Stimulated activated CD8-positive, alpha-beta memory T cell treated with anti-CD3 and anti-CD28 coated beads, Interleukin-2, amount 100 ng/mL, for 48 hours (primary cell): ENCODE measurements at places on chromosomes 2 and 18.
A peak's percentile ranks its signal among the peaks of the same experiment; 100 is the strongest.

DNA sequence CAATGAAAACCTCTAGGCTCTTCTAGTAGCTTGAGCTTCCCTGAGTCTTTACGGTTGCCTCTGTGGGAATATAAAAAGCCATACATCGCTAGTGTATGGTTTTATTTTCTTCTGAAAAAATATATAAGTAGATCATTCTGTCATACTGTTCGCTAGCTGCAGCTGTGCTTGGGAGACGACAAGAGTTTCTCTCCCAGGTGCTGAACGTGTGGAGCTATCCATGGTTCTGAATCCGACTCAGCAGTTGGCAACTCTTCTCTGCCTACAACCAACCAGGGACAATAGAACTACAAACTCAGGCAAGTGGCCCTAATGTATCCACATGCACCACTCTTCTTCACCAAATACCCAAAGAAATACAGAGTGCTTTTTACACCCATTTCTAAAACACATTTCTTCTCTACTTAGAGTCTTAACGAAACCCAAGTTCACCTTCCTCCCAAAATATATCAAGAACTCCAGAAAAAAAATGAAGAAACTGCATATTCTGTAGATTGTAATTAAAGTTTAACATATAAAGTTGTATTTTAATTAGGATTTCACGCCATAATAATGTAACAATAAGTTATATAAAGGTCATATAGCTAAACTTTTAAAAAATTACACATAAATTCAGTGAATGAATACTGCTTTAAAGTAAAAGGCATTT, 2.2 kb upstream of the KCNH7 start:
- peak; percentile 5 for DNase-seq

GRCh38 chr2:109396202-109397180, 217.3 kb downstream of the SEPTIN10 start:
- no peak for DNase-seq

DNA sequence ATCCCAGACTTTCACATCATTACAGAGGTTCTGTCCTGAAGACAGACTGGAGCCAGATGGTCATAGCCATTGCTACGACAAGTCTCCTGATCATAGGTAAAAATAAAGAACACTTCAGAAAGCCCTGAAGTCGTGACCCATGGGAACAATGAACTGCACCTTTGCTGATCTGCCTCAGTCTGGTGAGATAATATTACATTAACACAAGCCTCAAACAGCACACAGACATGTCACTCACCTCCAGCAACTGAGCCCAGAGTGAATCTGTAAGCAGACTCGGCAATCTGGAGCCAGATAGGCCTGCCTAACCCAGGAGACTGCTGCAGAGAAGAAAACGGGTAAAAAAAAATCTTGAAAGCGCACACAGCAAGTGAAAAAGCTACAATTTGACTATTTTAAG, 79.2 kb downstream of the SLC25A12 start:
- DNase-seq: no peak

DNA sequence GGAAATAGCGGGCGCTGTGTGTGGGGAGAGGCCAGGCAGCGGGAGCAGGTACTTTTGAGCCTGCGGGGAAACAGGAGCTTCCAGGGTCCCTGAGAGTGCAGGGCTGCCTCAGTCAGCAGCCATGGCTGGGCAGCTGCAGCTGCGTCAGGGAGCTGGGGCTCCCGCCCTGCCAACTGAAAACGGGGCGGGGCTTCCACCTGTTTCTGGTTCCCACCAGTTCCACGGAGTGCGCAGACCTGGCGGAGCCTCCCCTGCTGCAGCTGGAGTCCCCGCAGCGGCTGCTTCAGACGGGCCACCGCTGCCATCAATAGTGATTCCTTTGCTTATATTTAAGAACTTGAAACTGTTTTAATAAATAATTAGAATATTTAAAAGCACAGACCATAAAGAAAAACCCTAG, 30.6 kb upstream of the RPRM start:
- no peak for DNase-seq

DNA sequence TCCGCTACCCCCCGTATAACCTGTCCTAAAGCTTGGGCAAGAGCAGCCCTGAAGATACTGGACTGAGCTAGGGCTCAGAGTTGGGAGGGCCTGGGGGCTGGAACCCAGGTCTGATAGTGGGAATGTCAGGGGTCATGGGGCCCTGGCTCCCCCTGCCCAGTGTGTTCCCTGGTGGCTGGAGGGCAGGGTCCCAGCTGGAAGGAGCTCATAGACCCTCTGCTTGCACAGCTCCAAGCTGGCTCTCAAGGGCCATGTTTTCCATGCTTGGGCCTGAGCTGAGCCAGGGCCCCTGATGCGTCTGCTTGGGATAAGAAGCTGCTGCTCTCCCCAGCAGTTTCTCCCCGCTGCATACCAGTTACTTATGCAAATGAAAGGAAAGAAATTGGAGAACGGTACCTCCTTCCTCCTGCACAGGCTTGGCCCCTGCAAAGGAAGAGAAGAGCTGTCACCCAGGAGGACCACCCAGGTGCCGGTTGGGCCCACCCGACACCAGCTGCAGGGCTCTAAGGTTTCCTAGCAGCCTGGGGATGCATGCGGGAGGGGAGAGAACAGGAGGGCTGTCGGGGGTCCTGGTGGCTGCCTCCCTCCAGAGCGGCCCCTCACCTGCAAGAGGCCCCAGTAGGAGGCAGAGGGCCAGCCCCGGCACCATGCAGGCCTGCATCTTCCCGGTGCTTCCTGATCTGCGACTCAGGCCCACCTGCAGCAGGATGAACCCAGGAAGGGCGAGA, 628 bp downstream of the OTOS start:
- DNase-seq: no peak

DNA sequence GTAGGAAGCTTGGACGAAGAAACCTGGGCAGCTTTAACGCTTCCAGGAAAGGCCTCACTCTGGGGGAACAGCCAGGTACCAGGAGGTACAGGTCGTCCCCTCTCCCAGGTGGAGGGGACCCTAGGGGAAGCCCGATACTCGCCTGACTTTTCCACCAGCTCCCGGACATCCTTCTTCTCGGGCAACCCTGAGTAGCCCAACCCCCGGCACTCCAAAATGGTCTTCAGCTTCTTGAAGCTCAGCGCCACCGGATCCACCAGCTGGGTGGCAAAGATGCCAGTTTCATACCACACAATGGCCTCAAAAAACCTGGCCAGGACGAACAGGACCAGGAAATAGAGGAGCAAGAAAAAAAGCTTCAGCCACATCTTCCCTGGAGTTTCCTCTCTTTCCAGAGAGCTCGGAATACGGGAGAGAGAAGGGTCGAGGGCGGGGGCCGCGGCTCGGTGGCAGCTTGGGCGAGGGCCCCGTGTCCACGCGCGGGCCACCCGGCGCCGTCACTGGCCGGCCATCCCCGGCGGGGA, 1.1 kb downstream of the RNF103 start:
- DNase-seq: peak; percentile 5

DNA sequence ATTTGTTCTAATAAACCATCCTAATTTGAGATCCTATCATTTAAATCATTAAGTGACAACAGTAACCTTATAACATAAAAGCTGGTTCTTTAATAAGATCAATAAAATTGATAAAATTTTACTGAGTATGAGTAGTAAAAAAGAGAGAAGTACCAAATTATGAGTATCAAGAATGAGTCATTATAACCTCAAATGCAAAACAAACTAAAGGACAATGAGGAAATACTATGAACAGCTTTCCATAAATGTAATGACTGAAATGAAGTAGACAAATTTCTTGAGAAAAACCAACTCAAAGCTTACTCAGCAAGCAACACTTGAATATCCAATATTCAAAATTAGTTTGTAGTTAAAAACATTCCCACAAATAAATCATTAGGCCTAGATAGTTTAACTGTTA, 433.0 kb downstream of the ZEB2 start:
- DNase-seq: no peak

- DNase-seq: no peak
Observed at GRCh38 chr18:5939801-5940667, 44.7 kb upstream of the TMEM200C start.

DNA sequence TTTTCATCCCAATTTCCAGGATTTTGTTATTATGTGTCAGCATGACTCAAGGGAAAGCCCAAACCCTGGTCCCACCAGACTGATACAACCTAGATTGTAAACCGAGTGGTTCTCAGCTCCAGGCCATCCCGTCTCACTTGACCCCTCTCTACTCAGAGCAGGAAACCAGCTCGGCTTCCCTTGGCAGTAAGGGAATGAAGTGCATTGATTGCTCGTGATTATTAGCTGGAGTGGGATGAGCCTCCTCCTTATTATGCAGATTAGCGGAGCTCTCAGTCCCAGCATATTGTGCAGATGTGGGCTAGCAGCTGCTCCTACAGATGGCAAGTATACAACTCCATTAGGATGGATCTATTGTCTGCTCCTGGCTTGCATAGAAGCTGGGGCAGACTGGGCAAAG, 167.6 kb downstream of the LNPK start:
- no peak for DNase-seq

DNA sequence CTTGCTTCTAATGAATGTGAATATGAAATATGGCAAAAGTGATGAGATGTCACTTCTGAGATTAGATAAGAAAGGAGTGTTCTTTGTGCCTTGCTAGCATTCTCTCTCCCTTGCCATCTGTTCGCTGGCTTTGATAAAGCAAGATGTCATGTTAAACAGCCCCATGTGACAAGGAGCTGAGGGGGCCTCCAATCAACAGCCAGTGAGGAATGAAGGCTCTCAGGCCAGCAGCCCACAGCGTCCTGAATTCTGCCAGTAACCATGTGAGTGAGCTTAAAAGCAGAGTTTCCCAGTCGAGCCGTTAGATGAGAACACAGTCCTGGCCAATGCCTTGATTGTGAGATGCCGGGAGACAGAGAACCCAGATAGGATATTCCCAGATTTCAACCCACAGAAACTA, 198.8 kb downstream of the IRS1 start:
- DNase-seq: no peak

DNA sequence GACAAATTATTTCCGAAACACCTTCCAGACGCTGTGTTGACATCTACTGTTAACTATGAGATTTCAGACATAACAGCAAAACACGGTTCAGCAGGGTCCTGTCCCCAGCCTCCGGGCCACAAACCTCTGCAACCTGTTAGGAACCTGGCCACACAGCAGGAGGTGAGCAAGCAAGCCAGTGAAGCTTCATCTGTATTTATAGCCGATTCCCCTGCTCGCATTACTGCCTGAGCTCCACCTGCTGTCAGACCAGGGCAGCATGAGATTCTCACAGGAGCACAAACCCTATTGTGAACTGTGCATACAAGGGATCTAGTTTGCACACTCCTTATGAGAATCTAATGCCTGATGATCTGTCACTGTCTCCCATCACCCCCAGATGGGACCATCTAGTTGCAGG, 31.1 kb downstream of the NDUFA10 start:
- DNase-seq: no peak

DNA sequence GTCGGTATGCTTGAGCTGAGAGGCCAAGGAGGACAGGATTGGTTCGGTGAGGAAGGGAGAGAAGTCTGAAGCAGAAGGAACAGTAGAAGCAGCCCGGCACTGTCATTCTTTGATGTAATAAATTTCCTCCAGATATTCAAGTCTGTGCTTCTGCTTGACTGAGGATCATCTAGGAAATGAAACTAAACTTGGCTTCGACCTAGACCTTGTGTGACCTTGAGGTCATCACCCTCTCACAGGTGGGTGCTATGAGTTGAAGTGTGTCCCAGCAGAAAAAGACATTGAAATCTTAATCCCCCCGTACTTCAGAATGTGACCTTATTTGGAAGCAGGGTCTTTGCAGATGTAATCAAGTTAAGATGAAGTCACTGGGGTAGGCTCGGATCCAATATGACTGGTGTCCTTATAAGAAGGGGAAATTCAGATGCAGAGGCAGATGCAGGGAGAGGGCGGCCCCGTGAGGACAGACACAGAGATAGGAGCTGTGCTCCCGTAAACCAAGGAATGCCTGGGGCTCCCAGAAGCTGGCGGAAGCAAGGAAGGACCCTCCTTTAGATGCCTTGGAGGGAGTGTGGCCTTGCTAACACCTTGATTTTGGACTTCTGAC, 49.0 kb downstream of the PRKCE start:
- DNase-seq: no peak

DNA sequence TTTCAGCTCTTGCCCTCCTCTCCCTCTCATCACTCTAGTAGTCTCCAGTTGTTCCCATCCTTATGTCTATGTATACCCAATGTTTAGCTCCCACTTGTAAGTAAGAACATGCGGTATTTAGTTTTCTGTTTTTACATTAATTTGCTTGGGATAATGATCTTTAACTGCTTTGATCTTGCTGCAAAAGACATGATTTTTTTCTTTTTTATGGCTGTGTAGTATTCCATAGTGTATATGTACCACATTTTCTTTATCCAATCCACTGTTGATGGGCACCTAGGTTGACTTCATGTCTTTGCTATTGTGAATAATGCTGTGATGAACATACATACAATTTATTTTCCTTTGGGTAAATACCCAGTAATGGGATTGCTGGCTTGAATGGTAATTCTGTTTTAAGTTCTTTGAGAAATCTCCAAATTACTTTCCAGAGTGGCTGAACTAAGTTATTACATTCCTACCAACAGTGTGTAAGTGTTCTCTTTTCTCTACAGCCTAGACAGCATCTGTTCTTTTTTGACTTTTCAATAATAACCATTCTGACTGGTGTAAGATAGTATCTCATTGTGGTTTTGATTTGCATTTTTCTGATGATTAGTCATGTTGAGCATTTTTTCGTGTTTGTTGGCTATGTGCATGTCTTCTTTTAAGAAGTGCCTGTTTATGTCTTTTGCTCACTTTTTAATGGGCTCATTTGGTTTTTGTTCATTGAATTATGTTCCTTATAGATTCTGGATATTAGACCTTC, 179.6 kb upstream of the SLC39A10 start:
- no peak for DNase-seq
